ENCODE measurements at places on chromosomes 7 and 10. TPM values are rescaled to one million over a fixed set of nuclear protein-coding genes. Genes with fewer than 3 reads are reported as not detected.

Gene PLEKHS1
- total RNA-seq = 9.0 TPM

Gene MRM2
- 21.8 TPM for total RNA-seq

Gene GRID2IP
- 0.73 TPM for total RNA-seq

Gene NPY4R2
- total RNA-seq = 5.6 TPM

Gene PAX4
- not detected for total RNA-seq

Gene CAMK1D
- total RNA-seq = 14.5 TPM

DNA sequence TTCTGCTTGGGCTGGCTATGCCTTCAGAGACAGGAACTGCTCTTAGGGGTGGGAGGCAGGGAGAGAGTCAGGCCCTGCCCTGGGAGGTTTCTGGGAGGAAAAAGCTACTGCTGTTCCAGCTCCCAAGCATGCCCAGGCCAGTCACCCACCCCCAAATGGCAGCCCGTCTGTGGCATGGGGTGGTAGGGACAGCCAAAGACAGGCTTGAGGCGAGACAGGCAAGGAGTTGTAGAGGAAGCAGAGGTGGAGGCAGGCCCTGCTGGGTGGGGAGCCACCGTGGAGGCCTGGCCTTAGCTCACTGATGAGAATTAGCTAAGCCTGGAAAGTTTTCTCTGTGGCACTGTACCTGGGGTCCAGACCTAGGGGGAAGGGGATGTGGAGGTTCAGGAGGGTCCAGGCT lies 6.6 kb upstream of the SAMD8 start:
- no peak overlapping the region for H3K4me3 ChIP-seq
- no peaks in the 10 kb centered on the region for H3K4me1 ChIP-seq
- H3K27ac ChIP-seq = no peak overlapping the region
- no peak for DNase-seq
- H3K36me3 ChIP-seq = no peaks in the 10 kb centered on the region

- H3K4me1 ChIP-seq = no peaks in the 10 kb centered on the region
- no peak overlapping the region for H3K4me3 ChIP-seq
- H3K27ac ChIP-seq = no peak overlapping the region
- no peak for DNase-seq
Measured at GRCh38 chr7:11557627-11558026, 274.4 kb downstream of the THSD7A start.

- no peak for DNase-seq
- H3K36me3 ChIP-seq = no peaks in the 10 kb centered on the region
- H3K27me3 ChIP-seq = no peaks in the 10 kb centered on the region
Measured at GRCh38 chr10:66586073-66586472, 339.8 kb upstream of the LRRTM3 start.

DNA sequence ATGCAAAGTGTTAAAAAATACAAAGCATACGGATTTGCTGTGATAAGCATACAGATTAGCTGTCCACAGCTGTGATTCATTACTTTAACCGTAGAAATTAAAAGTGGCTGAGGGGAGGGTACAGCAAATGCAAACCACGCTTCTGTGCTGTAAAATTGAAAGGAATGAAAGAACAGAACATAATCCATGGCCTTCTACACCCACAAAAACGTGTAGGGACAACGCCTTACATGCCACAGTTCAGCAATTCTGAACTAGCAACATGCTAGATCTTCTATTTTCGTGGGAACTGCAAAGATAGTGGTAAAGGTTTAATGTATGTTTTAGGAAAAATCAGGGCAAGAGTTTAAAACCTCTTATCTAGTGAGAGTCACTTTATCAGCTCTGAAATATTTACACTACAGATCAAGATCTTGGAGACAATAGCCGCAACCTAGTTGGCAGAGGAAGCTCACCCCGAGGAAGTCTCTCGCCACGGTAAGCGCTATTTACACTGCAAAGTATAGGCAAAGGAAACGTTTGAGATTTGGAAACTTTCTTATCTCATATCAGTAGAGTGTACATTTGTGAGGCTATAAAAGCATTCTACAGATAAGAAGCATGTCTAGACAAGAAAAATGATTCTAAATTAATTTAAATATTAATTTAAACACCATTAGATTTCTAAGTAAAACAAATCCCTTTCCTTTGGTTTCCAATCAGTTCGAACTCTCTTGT lies 193.6 kb downstream of the MLLT10 start:
- H3K4me1 ChIP-seq = no peaks in the 10 kb centered on the region
- no peak overlapping the region for H3K4me3 ChIP-seq
- DNase-seq = no peak
- no peaks in the 10 kb centered on the region for H3K36me3 ChIP-seq
- H3K27ac ChIP-seq = no peak overlapping the region

DNA sequence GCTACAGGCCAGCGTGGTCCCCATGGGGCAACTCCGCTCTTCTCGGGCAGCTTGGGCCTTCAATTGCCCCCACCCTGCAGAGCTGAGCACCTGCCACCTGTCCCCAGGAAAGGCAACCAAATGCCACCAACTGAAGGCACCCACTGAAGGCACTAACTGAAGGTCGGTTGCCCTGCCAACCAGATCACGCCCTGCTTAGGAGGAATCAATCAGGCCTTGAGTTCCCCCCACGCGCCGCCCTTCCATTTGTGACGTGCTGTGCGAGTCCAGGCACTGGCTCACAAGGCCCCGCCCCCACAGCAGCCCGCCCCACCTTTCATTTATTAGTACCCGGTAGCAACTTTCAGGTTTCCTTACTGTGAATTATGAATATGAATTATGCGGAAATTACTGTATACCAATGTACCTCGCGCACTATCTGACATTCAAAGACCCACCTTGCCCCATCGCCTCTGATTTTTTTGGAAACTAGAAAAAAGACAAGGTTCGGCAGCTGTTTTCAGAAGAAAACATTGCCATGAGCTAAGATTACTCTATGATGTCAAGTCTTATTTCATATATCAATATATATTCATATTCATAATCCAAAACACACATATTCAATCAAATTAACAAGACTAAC lies 83.6 kb upstream of the ABI1 start:
- no peak overlapping the region for H3K4me3 ChIP-seq
- no peaks in the 10 kb centered on the region for H3K27me3 ChIP-seq
- no peaks in the 10 kb centered on the region for H3K36me3 ChIP-seq
- no peak for DNase-seq

DNA sequence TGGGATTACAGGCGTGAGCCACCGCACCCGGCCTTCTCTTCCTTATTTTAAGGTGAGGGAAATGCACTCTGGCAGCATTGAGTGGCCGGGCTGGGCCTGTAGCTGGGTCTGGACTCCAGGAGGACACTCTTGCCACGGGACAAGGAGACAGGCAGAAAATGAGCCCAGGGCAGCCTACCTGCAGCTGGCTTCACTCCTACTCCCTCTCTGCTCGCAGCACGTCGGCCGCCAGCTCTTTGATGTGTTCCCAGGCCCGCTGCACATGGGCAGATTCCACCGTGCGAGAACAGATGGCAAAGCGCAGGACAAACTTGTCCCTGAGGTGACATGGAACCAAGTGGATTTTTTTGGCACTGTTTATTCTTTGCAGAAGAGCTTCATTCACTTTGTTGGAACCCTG lies 12.9 kb upstream of the FIGNL1 start:
- H3K36me3 ChIP-seq = no peaks in the 10 kb centered on the region
- no peaks in the 10 kb centered on the region for H3K27me3 ChIP-seq
- H3K4me3 ChIP-seq = no peak overlapping the region
- no peaks in the 10 kb centered on the region for H3K4me1 ChIP-seq
- DNase-seq = no peak

GRCh38 chr7:141480953-141481352 lies 70.3 kb upstream of the AGK start:
- no peak overlapping the region for H3K27ac ChIP-seq
- DNase-seq = no peak
- H3K4me3 ChIP-seq = no peak overlapping the region
- no peaks in the 10 kb centered on the region for H3K4me1 ChIP-seq
- H3K27me3 ChIP-seq = no peaks in the 10 kb centered on the region
- H3K36me3 ChIP-seq = no peaks in the 10 kb centered on the region

DNA sequence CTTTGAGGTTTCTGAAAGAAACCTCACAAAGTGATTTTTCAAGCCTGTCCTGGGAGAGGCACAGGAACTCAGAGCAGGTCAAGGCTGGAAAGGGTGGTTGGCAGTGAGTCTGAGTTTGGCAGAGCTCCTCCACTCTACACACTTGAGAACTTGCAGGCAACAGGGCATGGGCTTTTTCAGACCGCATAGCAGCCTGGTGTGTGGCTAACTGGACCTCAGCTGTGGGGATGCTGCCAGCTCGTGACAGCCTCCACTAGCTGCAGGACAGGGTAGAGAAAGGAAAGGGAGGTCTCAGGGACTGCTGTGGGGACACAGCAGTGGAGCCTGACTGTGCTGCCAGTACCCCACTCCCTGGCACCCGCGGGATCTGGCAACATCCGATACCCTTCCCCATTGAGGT lies 2.6 kb downstream of the CDHR1 start:
- peaks cover 5% of the 10 kb centered on the region for H3K27me3 ChIP-seq
- no peak overlapping the region for H3K27ac ChIP-seq
- DNase-seq = no peak

DNA sequence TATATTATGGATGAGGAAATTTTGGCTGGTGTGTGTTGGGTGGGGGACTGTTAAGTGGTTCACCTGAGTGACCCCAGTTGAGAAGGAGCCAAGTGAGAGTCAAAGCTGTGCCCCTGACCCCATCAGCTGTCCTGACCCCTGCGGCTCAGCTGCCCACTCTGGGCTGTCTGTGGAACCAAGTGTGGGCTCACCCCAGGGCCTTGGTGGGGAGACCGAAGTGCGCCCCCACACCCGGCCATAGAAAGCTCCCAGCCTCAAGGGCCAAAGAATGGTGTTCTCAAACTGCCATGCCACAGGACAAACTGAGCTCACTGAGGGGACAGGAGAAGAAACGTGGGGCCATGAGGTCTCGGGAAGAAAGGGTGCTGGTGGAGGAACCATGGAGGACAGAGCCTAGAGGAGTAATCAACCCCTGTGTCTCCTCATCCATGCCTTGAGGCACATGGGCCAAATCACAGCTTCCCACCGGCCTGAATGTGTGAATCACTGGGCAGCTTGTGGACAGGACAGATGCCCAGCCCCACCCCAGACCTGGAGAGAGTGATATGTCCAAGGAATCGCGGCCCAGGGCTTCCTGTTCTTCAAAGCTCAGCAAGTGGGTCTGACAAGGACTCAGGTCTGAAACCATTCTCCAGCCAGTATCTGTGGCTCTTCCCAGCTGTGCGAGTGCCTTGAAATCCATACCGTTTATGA lies 86.2 kb upstream of the CACUL1 start:
- no peaks in the 10 kb centered on the region for H3K27me3 ChIP-seq
- H3K36me3 ChIP-seq = no peaks in the 10 kb centered on the region
- H3K4me1 ChIP-seq = no peaks in the 10 kb centered on the region
- no peak overlapping the region for H3K27ac ChIP-seq
- H3K4me3 ChIP-seq = no peak overlapping the region
- no peak for DNase-seq

DNA sequence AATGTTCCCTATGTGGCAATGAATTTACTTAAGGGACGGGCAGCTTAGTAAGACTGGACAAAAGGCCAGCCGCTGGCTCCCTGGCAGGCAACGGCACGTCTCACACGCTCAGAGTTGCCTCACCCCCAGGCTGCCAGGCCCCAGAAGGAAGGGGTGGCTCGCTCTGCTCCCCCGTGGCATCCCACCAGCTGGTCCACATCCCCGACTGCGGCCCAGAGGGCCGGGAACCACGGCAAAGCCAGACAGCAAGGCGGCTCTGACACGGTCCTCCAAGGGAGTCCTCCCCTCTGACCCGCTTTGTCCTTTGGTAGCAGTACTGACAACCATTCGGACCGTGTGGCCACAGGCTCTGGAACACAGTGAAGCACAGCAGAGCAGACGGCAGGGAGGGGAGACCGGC lies 34.1 kb downstream of the NUDT1 start:
- no peaks in the 10 kb centered on the region for H3K36me3 ChIP-seq
- no peak overlapping the region for H3K27ac ChIP-seq
- H3K4me3 ChIP-seq = no peak overlapping the region
- no peak for DNase-seq
- no peaks in the 10 kb centered on the region for H3K27me3 ChIP-seq

GRCh38 chr10:63528084-63528744 lies 7.0 kb downstream of the REEP3 start:
- H3K36me3 ChIP-seq = no peaks in the 10 kb centered on the region
- DNase-seq = no peak
- no peak overlapping the region for H3K27ac ChIP-seq

- no peaks in the 10 kb centered on the region for H3K4me1 ChIP-seq
- H3K27ac ChIP-seq = no peak overlapping the region
- DNase-seq = no peak
- H3K4me3 ChIP-seq = no peak overlapping the region
- no peaks in the 10 kb centered on the region for H3K36me3 ChIP-seq
- no peaks in the 10 kb centered on the region for H3K27me3 ChIP-seq
Measured at GRCh38 chr10:132141076-132141475, 45.7 kb upstream of the DPYSL4 start.
